ENCODE measurements at places on chromosomes 1 and 21.

DNA sequence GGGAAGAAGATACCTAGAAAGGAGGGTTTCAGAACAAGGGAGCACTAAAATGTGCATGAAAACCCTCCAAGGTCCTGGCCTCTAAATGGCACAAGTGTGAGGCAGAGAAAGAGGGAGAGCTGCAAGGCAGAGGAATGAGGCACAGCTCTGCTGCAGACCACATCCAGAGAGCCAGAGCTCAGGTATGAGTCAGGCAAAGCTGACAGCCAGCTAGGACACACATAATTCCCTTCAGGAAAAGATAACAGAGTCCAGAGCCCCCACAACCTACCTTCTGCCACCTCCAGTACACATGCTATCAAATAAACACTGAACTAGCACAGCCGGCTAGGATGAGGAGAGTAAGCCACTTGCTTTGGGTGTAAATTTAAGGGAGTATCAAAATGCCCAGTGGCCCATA, 62.2 kb downstream of the HSF2BP start:
- no peak for DNase-seq

DNA sequence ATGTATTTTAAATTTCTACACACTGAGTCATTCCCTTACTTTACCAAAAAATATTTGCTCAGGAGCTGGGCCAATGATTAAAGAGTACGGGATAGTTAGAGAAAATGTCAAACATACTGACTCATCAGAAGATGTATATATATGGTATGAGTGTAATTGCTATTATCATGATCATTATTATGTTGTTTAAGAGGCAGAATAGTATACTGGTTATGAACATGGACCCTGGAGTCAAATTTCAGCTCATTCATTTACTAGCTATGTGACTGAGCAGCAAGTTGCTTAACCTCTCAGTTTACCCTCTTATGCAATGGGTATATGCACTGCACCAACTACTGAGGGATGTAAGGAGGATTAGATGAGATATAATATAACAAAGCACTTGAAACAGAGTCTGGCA, 41.2 kb upstream of the USH2A start:
- no peak for DNase-seq

DNA sequence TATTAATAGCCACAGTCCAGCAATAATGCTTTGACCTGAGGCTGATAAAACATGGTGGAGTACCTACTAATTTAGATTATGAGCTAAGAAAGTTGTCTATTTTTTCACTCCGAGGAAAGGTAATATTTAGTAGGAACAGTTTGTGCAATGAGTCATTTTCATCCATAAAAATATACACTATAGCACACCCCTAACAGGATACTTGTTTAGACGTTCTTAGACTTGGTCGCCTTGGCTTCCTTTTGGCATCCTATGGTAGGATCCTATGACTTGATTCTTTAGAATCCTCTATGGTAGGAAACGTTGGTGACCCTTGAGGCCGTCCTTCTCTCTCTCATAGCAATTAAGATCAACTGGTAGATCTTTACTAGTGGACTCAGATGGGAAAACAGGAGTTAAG, 81.8 kb downstream of the RGS7 start:
- no peak for DNase-seq

GRCh38 chr1:101198842-101199636, 37.8 kb upstream of the S1PR1 start:
- DNase-seq = no peak

DNA sequence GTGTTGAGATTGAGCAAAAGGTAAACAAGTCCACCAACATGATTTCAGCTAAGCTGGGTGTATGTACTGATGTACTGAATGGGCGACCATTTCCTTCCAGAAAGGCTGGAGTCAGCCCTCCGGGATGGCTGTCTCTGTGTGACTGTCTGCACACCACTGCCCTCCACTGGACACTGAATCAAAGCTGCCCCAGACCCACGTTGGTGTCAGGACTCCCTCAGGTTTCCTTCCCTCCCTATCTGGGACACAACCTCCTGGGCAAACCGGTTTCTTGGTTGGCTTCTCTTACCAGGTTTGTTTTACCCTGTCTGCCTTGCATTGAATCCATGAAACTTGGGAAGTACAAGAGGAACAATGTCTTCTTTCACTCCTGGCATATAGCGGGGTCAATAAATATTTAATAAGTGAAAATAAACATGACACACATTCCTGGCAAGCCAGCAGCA, 5.3 kb upstream of the SRP9 start:
- no peak for DNase-seq

GRCh38 chr1:158675563-158676323, 10.8 kb downstream of the SPTA1 start:
- DNase-seq = no peak

DNA sequence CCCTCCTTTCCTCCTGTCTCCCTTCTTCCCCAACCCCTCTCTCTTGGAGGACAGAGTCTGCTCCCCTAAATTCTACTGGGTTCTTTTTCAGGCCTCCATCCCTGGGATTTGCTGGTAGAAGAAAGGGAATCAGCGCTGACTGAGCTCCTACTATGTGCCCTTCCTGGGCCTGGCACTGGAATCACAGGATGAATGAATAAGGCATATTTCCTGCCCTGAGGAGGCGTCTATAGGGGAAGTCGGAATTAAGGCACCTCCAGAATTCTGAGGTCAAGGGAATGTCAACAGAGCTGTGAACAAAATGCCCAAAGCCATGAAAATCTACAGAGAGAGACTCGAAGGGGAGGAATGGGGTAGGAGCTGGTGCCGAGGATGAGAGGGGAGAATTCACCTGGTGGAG, 17.4 kb upstream of the BTG2 start:
- DNase-seq = no peak

DNA sequence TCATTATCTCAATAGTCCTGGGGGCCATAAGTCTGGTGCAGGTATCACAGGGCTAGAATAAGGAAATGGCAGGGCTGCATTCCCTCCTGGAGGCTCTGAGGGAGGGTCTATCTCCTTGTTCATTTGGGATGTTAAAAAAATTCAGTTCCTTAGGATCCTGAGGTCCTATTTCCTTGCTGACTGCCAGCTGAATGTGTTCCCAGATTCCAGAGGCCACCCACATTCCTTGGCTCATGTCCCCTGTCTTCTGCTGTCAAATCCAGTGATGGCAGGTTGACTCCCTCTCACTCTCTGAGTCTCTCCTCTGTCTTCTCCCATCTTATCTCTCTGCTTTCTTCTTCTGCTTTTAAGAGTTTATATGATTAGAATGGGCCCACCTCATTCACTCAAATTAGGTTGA, 400.6 kb downstream of the PTPRU start:
- DNase-seq = no peak

DNA sequence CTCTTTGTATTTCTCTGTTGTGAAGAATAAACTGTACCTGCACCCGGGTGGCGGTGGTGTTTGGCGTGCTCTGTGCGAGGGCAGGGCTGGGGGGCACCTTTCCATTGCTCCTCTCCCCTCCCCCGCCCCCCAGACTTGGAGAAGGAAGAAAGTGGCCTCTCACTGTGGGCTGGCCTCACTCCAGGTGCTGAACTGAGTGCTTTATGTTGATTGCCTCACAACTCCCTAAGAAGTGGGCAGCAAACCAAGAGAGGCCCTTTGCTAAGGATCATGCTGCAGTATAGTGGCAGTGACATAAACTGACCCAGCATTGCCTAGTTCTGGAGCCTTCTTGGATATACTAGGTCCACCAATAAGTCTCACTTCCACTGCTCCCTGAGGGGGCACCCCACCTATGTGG, 20.2 kb downstream of the A3GALT2 start:
- DNase-seq = no peak

DNA sequence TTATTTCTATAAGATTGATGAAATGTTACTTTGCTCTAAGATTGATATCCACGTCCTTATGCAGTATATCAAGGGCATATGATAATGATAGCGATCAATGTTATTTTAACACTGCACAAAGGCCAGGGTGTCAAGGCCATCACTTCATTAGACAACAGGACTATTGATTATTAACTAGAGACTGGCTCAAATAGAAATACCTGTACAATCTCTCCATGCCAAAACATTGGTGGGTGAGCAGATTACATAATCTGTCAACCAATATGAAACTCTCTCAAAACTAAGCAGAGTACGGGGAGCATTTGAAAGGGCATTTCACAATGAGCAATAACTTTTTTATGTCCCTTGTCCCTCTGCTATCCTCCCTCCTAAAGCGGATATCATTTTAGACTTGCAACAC, 566.5 kb upstream of the PKN2 start:
- DNase-seq = no peak

GRCh38 chr1:14363707-14364413, 234.6 kb upstream of the KAZN start:
- DNase-seq = no peak

- no peak for DNase-seq
Observed at GRCh38 chr1:6298940-6299465, 38.1 kb upstream of the GPR153 start.

DNA sequence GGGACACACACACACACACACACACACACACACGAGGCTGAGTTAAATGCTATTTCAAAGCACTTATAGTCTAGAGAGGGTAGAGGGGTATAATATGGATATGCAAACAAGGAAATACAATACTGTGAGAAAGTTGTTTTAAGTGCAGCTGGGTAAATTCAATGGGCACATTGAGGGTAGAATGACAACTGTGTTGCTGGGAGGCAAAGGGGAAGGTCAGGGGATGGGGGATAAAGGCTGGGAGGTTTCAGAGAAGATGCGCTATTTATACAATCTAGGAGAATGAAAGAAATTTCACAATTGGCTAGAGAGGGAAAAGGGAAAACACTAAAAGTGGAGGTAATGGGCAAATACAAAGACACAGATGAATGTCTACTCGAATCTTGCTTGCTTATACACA, 19.4 kb downstream of the EXTL2 start:
- DNase-seq = no peak

- DNase-seq = no peak
Observed at GRCh38 chr1:118346936-118347335, 161.9 kb upstream of the SPAG17 start.

GRCh38 chr1:103859721-103860120, 110.0 kb downstream of the AMY1C start:
- no peak for DNase-seq

- no peak for DNase-seq
Observed at GRCh38 chr21:45020629-45021427, 53.6 kb upstream of the ADARB1 start.

DNA sequence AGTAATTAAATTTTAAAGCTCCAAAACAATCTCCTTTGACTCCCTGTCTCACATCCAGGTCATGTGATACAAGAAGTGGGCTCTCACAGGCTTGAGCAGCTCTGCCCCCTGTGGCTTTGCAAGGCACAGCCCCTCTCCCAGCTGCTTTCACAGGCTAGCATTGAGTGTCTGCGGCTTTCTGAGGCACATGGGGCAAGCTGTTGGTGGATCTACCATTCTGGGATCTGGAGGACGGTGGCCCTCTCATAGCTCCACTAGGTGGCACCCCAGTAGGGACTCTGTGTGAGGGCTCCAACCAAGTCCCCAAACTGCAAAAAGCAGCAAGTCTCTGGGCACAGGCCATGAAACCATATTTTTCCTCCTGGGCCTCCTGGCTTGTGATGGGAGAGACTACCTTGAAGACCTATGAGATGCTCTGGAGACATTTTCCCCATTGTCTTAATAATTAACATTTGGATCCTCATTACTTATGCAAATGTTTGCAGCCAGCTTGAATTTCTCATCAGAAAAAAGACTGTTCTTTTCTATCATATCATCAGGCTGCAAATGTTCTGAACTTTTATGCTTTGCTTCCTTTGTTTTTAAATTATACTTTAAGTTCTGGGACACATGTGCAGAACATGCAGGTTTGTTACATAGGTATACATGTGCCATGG, 554.1 kb upstream of the OLFM3 start:
- DNase-seq = no peak

- no peak for DNase-seq
Observed at GRCh38 chr1:147444381-147444780, 96.9 kb upstream of the BCL9 start.

- no peak for DNase-seq
Observed at GRCh38 chr1:57420981-57421785, 2.7 kb downstream of the DAB1 start.

DNA sequence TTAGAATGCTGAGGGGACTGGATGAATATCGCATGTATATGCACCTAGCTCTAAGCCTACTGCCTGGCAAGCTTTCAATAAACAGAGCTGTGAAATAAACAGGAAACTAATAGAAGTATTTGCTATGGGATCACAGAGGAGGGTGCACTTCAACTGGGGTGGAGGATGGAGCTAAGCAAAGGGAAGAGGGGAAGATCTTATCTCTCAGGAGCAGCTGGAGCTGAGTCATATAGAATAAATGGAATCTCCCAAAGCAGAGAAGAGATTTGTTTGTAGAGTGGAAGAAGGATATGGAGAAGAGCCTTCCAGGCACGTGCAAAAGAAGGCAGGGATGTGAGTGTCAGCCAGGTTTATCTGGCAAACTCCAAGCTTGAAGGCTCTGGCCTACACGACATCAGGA, 17.0 kb upstream of the KCNA10 start:
- DNase-seq = no peak

DNA sequence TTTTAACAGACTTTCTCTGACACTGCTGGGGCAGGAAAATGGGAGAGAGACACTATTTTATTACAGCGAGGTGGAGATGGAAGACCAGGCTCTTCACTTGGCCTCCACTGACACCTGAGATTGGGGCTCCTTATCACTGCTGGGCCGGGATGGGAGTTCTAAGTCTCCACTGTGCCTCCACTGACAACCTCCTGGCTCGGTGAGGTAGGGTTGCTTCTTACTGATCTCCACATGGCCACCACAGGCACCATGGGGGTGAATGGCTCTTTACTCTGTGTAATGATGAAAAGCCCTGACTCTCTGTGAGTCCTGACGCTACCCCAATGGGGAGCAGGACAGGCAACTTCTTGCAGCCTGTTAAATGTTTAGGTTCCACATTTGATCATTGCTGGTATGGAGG, 67.7 kb downstream of the ATP1A1 start:
- no peak for DNase-seq

DNA sequence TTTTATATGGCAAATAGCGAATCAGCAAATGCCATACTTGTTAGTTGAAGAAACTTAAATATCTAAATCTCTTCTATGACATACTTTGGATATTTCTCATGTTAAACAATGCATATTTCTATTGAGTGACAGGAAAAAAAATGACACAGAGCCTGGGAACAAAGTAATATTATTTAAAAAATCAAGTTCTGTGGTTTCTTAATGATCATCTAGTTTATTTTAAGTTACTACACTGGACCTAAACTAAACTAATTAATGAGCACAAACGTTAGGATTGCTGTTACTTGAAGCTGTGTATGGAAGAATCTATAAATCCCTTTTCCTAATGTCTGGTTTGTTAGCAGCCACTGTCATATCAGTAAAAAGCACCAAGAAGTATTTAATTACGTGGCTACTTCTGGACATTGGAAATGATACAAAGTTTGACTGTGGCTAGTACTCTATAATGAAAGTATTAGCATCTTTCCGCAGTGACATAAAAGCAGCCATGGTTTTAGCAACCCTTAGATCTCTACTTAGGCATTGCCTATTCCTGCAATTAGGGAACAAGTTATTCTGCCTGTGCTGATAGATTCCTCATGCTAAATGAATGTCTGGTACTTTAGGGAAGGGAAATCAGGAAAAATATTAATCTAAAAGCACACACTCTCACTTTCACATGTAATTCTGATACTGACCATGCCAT, 981.7 kb upstream of the B3GALT2 start:
- DNase-seq = no peak

GRCh38 chr1:27388337-27389005, 4.0 kb upstream of the GPR3 start:
- DNase-seq = peak; percentile 74

Data from activated CD4-positive, CD25-positive, alpha-beta regulatory T cell (primary cell).